IgD-negative memory B cell (primary cell): ENCODE measurements at places on chromosomes 1 and 21. TPM values are rescaled to one million over a fixed set of nuclear protein-coding genes. Genes with fewer than 3 reads are reported as not detected.

The LCE1A gene
- polyA plus RNA-seq: not detected

The PLEKHN1 gene
- polyA plus RNA-seq: 0.14 TPM

The C1orf105 gene
- polyA plus RNA-seq: not detected

The LDLRAD2 gene
- polyA plus RNA-seq: 0.69 TPM

The SYCP1 gene
- polyA plus RNA-seq: not detected

The PGLYRP3 gene
- polyA plus RNA-seq: not detected

The GJA8 gene
- polyA plus RNA-seq: not detected

The CR1 gene
- polyA plus RNA-seq: 37.3 TPM

The KRTAP11-1 gene
- not detected for polyA plus RNA-seq

The GABRD gene
- not detected for polyA plus RNA-seq

The JAM2 gene
- 0.15 TPM for polyA plus RNA-seq

The RGS5 gene
- 4.4 TPM for polyA plus RNA-seq

The TAGLN2 gene
- polyA plus RNA-seq: 1,399 TPM

The PADI2 gene
- polyA plus RNA-seq: 0.10 TPM

The IQCC gene
- 1.7 TPM for polyA plus RNA-seq

The LIN28A gene
- polyA plus RNA-seq: not detected

The CD1E gene
- polyA plus RNA-seq: not detected

The LMOD1 gene
- polyA plus RNA-seq: not detected

The KIF17 gene
- polyA plus RNA-seq: not detected

The PDZK1IP1 gene
- polyA plus RNA-seq: 1.1 TPM

The ACTN2 gene
- polyA plus RNA-seq: not detected

The NES gene
- polyA plus RNA-seq: not detected

The TNFSF4 gene
- polyA plus RNA-seq: 0.06 TPM

The TRPM2 gene
- polyA plus RNA-seq: 5.1 TPM

The FCAMR gene
- not detected for polyA plus RNA-seq

The CDA gene
- polyA plus RNA-seq: 0.73 TPM

The RAB3B gene
- not detected for polyA plus RNA-seq

The MTARC2 gene
- 11.4 TPM for polyA plus RNA-seq

The CELA2B gene
- polyA plus RNA-seq: not detected

The FMO5 gene
- polyA plus RNA-seq: 1.9 TPM

The LPAR3 gene
- not detected for polyA plus RNA-seq

The HSF2BP gene
- 0.11 TPM for polyA plus RNA-seq

The TNNI3K gene
- polyA plus RNA-seq: not detected

The FCRL4 gene
- 0.06 TPM for polyA plus RNA-seq

The CHTOP gene
- polyA plus RNA-seq: 78.6 TPM

The FMO4 gene
- 1.5 TPM for polyA plus RNA-seq

The ZNF697 gene
- not detected for polyA plus RNA-seq

The OPRD1 gene
- polyA plus RNA-seq: 0.03 TPM

The KRTAP13-2 gene
- polyA plus RNA-seq: not detected

The TXNIP gene
- polyA plus RNA-seq: 3,579 TPM

The BTG2 gene
- 202 TPM for polyA plus RNA-seq

The AMPD1 gene
- 0.21 TPM for polyA plus RNA-seq

The VHLL gene
- not detected for polyA plus RNA-seq

The SPRR1B gene
- polyA plus RNA-seq: not detected

The RCSD1 gene
- 249 TPM for polyA plus RNA-seq

The DHX9 gene
- polyA plus RNA-seq: 93.7 TPM

The KRTAP21-2 gene
- polyA plus RNA-seq: not detected

The HMCN1 gene
- not detected for polyA plus RNA-seq
